ENCODE measurements at places on chromosomes 16 and 17.
A peak's percentile ranks its signal among the peaks of the same experiment; 100 is the strongest.

GRCh38 chr17:74135391-74136167 lies 67.9 kb upstream of the RPL38 start:
- DNase-seq: no peak
- peaks cover 2% of the 10 kb centered on the region for H3K36me3 ChIP-seq
- H3K27ac ChIP-seq: no peak overlapping the region
- no peaks in the 10 kb centered on the region for H3K4me1 ChIP-seq

DNA sequence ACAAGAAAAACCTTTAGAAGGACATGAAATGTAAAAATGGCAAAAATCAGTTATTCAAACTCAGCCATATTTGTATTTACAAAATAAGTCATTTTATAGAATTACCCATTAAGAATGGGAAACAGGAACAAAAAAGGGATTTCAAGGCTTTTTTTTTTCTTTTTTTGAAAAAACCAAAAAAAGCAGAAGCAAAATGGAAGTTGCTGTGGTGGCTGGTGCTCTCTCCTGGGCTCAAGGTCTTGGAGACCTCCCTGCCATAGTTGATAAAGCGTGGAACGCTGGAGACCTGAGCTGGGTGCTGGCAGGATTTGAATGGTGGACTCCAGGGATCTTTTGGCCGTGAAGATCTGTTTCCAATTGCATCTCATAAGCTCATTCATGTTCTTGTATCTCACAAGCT lies 3.1 kb downstream of the PLCG2 start:
- no peak for DNase-seq
- H3K36me3 ChIP-seq: peaks cover 8% of the 10 kb centered on the region
- H3K4me3 ChIP-seq: no peak overlapping the region
- H3K27ac ChIP-seq: no peak overlapping the region
- no peaks in the 10 kb centered on the region for H3K27me3 ChIP-seq
- H3K4me1 ChIP-seq: peaks cover 47% of the 10 kb centered on the region

DNA sequence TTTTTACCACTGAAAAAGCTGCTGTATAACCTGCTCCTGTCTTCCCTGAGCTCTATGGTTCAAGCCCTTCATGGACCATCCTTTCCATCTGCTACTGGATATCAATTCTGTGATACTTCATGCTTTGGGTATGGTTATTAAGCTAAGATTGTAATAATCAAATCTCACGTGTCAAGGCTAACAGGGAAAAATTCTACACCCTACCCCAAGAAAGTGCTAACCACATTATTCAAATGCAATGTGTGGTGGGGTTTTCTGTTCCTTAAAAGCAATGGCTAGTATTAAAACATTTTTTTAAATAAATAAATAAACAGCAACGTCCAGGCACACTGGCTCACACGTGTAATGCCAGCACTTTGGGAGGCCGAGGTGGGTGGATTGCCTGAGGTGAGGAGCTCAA lies 65.9 kb downstream of the SPAG9 start:
- peaks cover 22% of the 10 kb centered on the region for H3K4me1 ChIP-seq
- peaks cover 9% of the 10 kb centered on the region for H3K36me3 ChIP-seq
- no peaks in the 10 kb centered on the region for H3K27me3 ChIP-seq
- H3K4me3 ChIP-seq: no peak overlapping the region
- H3K27ac ChIP-seq: no peak overlapping the region

GRCh38 chr16:12901597-12902461 lies at the start of gene SHISA9:
Gene SHISA9, plus strand, starts transcription at chr16:12901598.
- no peaks in the 10 kb centered on the region for H3K4me1 ChIP-seq
- no peak for DNase-seq
- H3K27me3 ChIP-seq: peaks cover 60% of the 10 kb centered on the region
- no peaks in the 10 kb centered on the region for H3K36me3 ChIP-seq
- H3K27ac ChIP-seq: no peak within 1 kb of the TSS

DNA sequence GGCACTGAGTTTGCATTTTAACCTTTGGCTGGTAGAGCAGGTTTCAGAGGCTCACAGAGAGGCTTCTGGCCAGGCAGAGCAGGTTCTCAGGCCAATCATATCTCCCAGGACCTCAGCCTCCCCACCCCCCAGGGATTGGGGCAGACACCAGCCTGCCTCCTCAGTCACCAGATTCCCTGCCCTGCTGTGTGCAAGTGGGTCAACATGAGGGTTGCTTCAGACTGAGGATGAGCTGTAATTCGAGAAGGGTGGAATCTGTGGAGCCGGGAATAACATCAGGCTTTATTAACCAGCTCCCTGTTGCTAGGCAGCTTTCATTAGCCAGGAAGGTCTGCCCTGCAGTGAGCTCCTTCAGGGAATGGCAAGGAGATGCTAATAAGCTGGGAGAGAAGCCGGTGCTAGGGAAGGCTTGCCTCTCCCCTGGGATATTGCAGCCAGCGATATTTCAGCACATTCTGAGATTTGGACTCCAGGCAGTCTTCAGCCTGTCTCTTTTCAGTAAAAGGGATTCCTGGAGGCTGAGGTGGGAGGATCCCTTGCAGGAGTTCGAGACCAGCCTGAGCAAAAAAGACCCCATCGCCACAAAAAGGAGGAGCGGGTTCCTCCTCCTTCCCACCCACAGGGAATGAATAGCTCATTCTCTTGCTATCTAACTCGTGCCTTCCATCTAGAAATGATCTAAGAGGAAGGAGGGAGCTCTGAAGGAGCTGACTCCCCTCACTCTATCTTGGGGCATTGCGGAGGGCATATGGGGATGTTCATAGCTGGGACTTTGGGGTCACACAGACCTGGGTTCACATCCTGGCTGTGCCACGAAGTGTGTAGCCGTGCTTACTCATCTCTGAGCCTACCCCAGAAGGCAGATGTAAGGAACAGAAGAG lies 10.7 kb downstream of the SGSM2 start:
- no peaks in the 10 kb centered on the region for H3K27me3 ChIP-seq
- peaks cover 9% of the 10 kb centered on the region for H3K36me3 ChIP-seq
- DNase-seq: no peak
- no peak overlapping the region for H3K27ac ChIP-seq
- H3K4me3 ChIP-seq: no peak overlapping the region

DNA sequence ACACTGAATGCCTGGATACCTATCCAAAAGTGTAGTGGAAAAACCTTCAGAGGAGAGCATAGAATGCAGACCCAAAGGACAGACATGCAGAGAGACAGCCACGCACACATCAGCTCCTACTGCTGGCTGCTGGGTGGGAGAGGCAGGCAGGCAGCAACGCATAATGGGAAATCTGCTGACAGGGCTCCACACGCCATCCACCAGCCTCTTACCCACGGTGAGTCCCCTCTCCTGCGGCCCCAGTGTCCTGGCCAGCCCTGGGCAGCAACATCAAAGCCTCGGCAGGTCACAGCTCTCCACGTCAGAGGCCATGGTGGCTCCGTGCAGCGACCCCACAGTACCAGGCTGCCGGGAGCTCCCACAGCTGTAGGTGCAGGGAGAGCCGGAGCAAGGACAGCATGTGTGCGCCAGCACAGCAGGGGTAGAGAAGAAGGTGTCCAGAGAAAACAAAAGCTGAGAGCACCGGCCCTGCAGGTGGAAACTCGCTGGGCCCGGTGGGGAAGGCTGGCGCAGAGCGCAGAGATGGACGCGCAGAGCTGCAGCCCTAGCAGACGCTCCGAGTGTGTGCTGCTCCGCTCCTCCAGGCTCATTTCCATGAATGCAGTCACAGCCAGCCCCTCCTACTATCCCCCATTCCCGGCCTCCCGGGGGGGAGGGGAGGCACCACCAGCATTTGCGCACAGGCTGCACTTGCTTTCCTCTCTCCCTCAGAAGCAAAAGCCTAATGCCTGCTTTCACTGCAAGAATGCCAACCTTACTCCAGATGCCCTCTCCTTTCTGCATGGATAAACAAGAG lies 58.9 kb downstream of the CYTH1 start:
- no peaks in the 10 kb centered on the region for H3K27me3 ChIP-seq
- H3K4me3 ChIP-seq: peak overlapping the region; percentile 73
- H3K36me3 ChIP-seq: peaks cover 49% of the 10 kb centered on the region
- H3K4me1 ChIP-seq: peaks cover 90% of the 10 kb centered on the region
- DNase-seq: no peak
- peak overlapping the region; percentile 59 for H3K27ac ChIP-seq

GRCh38 chr16:3295783-3296182 lies 9.4 kb downstream of the TIGD7 start:
- peaks cover 15% of the 10 kb centered on the region for H3K36me3 ChIP-seq
- H3K27ac ChIP-seq: no peak overlapping the region
- H3K4me1 ChIP-seq: peaks cover 11% of the 10 kb centered on the region
- H3K27me3 ChIP-seq: no peaks in the 10 kb centered on the region
- DNase-seq: no peak
- H3K4me3 ChIP-seq: peak overlapping the region; percentile 39

- peak overlapping the region; percentile 99 for H3K27ac ChIP-seq
- H3K27me3 ChIP-seq: no peaks in the 10 kb centered on the region
- no peak for DNase-seq
- peak overlapping the region; percentile 72 for H3K4me3 ChIP-seq
- H3K4me1 ChIP-seq: peaks cover 80% of the 10 kb centered on the region
Observed at GRCh38 chr16:81523387-81524115, 78.9 kb downstream of the CMIP start.

DNA sequence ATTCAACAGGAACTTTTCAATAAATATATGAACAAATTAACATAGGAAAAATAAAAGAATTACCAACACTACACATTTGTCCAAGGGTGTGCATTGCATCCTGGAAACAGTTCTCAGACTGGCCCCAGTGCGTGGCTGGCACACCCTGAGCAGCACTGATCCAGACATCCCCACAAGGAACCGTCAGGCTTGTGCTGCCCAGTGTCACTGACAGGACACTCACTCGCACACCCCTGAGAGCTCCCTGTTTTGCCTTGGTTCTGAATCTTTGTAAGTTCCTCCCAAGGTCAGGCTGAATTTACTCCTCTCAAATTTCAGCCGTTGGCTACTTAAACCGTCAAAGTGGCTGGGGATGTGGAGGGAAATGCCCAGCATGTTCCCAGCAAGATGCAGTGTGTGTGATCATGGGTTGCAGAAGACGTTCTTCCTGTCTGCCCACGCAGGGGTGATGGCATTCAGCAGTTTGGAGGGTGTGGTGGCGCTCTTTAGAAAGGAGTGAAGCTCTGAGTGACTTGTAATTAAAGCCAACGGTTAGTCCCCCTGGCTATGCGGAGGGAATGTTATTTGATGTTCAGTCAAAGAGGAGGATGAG lies 1.7 kb downstream of the MT2A start:
- H3K36me3 ChIP-seq: peaks cover 5% of the 10 kb centered on the region
- H3K27me3 ChIP-seq: no peaks in the 10 kb centered on the region
- DNase-seq: no peak
- peak overlapping the region; percentile 91 for H3K27ac ChIP-seq

DNA sequence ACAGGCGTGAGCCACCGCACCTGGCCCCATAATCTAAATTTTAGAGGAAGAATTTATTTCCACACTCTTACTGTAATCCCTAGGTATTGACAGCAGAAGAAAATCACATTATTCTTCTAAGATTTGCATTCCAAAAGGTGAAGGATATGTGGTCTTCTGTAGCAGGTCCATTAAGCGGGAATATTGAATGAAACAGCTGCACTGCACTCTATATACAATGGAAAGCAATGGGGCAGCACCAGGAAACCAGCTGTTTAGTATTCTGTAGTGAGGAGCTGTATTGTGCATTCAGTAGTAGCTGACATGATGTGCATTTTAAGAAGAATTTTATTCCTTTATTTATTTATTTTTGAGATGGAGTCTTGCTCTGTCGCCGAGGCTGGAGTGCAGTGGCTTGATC lies 49.6 kb downstream of the PSMD12 start:
- H3K4me3 ChIP-seq: no peak overlapping the region
- H3K4me1 ChIP-seq: no peaks in the 10 kb centered on the region
- H3K27me3 ChIP-seq: no peaks in the 10 kb centered on the region
- DNase-seq: no peak

DNA sequence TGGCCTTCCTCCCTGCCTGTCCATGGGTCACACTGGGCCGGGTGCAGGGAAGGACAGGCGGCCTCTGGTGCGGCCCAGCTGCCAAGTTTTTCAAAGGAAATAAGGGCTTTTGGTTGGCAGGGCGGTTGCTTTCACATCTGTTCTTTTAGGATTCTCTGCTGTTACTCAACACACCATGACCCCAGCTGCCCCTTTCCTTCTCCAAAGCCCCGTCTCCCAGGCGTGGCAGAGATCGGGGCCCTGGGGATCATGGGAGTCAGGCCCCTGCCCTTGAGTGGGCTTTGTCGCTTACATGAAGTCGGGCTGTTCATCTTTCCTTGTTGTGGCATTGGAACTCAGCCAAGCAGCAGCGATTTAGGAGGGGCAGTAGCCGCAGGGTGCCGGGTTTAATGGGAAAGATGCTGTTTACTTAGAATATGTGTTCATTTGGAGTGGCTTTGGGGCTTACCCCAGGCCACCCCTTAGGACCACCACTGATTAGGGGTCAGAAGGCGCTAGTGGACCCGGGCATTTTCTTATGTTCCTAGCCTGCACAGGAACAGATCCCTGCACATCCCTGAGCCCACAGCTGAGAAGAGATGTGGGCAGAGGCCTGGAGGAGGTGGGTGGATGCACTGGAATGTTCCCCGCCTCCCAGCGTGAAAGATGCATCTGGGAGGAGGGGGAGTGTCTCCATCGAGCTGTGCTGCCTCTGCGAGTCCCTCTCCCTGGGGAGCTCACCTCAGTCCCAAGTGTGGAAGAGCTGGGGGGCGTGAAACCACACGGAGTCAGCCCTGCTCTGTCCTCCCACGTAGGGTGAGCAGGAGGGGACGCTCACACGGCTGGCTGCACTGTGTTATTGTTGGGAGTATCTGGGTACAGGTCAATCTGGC lies 6.8 kb upstream of the ADCY7 start:
- DNase-seq: no peak
- H3K27ac ChIP-seq: no peak overlapping the region
- H3K4me1 ChIP-seq: peaks cover 21% of the 10 kb centered on the region
- H3K27me3 ChIP-seq: no peaks in the 10 kb centered on the region

GRCh38 chr17:57242148-57242547 lies 14.2 kb upstream of the MSI2 start:
- H3K36me3 ChIP-seq: no peaks in the 10 kb centered on the region
- H3K4me3 ChIP-seq: no peak overlapping the region
- H3K27me3 ChIP-seq: peaks cover 15% of the 10 kb centered on the region

DNA sequence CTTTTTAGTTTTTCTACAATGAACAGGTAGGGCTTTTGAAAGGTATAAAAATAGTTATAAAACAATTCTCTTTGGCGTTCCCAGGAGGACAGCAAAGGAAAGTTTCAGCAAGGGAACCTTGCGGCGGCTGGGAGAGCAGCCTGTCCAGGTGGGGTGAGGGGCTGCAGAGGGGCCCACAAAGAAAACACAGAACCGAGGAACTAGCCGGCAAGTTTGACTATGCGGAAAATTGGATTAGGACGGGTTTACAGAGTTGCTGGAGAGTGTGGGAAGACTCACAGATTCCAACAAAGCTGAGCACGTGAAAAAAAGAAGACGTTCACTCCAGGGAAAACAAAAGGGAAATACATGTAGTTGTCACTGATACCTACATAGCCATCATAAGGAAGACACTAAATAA lies 40.2 kb upstream of the METTL16 start:
- no peak for DNase-seq
- peaks cover 16% of the 10 kb centered on the region for H3K27me3 ChIP-seq
- peaks cover 3% of the 10 kb centered on the region for H3K36me3 ChIP-seq
- H3K4me3 ChIP-seq: no peak overlapping the region

- peaks cover 91% of the 10 kb centered on the region for H3K4me1 ChIP-seq
- peak overlapping the region; percentile 96 for H3K27ac ChIP-seq
- no peak for DNase-seq
- peak overlapping the region; percentile 77 for H3K4me3 ChIP-seq
Observed at GRCh38 chr17:77475016-77475976, 334.5 kb downstream of the SEC14L1 start.

Measured in central memory CD8-positive, alpha-beta T cell (primary cell).